ENCODE measurements at places on chromosomes 4 and X.
A peak's percentile ranks its signal among the peaks of the same experiment; 100 is the strongest.

DNA sequence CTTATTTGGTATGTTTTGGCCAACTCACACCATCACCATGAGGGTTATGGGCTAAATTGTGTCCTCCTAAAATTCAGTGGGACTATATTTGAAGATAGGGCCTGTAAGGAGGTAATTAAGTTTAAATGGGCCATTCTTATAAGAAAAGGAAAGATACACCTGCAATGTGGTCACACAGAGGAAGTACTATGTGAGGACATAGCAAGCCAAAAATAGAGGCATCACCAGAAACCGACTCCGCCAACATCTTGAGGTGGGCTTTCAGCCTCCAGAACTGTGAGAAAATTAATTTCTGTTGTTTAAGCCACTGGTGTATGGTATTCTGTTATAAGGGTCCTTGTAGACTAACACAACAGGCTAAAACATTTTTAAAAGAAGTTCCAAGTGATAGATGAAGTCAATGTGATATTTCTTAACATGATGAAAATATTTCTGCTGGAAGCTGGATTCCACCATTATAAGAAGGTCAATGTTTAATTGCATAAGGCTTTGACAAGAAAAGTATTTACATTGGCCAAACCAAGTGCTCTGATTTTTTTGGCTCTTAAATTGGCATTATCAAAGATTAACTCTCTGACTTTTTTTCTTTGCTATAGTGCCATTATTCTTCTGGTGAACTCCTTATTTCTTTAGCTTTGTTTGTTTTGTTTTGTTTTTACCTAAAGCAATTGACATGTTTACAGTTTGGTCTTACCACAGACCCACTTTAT, 540.9 kb downstream of the PPARGC1A start:
- DNase-seq = no peak

DNA sequence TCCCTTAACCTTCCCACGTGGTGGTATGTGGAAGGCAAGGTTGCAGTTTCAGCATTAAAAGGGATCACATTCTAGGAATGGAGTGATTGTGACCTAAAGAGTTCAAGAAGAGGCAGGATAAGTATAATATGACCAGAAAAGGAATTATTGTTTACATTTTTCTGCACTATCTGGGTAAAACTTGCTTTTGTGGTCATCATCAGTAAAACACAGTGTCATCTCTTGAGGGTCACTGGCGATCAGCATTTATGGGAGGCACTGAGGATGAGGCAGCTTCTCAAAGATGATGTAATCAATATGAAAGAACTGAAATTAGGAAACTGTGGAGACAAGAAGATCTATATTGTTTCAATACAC, 88.7 kb downstream of the CFAP299 start:
- no peak for DNase-seq

GRCh38 chr4:167826281-167826680, 266.1 kb upstream of the ANXA10 start:
- peak; percentile 9 for DNase-seq

DNA sequence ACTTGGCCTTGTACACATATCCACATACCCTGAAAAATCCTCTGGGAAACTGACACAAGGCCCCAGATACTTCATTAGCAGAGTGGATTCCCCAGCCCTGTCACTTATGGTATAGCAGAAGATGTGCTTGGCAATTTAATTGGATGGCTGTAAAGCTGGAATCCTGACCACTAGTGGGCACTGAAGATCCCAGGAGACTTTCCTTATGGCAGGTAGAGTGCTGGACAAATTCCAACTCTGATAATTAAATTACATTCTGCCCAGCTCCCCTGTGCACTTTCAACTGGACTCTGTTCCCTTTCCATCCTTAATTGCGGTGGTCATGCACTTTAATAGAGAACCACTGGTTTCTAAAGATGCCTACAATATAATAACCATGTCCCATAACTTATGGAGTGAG, 119.8 kb downstream of the DCK start:
- no peak for DNase-seq

DNA sequence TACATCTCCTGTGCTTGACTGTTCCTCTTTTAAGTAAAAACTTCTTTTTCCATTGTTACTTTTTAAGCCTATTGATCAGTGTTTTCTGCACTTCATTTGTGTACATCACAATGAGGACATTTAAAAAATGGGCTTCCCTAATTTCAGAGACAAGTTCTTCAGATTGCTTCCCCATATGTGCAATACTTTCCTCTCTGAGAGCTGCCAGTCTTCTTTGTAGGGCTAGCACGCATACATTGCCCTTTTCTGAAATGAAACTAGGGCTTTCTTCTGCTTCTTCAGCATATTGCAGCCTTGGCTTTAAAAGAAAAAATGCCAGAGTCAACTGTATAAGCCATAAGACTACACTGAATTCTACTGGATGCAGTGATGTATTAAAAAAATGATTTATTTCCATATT, 37.8 kb downstream of the FAT4 start:
- no peak for DNase-seq

DNA sequence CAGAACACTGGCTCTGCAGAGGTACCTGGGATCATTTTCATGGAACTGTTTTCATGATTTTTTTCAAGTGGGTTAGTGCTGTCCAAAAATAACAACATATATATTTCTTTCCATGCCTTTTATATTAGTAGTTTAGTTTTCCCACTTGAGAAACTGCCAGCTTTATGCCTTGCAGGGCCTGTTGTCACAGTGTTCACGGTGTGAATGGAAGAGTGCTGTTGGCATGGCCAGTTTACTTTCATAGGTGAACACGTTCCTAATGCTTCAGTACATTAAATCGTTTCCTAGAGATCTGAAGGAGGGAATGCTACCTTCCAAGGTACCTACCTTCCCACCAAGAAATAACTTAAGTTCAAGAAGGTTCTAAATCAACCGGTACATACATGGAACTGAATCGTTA, 12.6 kb downstream of the DOCK11 start:
- no peak for DNase-seq

DNA sequence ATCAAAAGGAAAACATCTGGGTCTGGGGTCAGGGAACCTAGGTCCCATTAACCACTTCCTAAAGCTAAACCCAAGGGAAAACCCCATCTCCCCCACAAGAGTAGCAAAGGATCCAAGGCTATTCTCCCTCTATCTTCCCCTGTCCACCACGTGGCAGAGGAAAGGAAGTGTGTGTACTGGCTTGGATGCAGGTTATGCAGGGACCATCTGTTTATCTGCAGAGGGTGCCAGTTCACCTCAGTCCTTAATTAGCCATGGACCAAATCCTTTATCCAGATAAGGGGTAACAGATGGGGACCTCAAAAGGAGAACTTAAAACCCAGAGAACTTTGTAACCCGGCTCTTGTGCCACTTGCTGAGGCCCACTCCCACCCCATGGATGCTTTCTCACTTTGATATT, 135.3 kb downstream of the ZNF518B start:
- DNase-seq = no peak

DNA sequence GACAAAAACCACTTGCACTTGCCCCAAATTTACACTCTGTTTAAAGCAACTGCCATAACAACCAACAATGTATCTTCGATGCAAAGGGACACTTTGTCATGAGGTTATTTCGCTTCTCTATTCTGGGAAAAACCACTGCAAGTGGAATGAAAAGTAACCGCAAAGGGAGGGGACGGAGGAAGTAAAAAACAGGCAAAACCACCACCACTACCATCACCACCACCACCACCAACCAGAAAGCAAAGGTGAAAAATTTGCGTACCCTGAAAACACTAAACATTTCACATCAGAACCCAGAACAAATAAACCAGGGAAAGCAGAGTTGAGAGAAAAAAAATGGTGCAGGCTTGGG, 1.2 kb upstream of the N4BP2 start:
- no peak for DNase-seq

DNA sequence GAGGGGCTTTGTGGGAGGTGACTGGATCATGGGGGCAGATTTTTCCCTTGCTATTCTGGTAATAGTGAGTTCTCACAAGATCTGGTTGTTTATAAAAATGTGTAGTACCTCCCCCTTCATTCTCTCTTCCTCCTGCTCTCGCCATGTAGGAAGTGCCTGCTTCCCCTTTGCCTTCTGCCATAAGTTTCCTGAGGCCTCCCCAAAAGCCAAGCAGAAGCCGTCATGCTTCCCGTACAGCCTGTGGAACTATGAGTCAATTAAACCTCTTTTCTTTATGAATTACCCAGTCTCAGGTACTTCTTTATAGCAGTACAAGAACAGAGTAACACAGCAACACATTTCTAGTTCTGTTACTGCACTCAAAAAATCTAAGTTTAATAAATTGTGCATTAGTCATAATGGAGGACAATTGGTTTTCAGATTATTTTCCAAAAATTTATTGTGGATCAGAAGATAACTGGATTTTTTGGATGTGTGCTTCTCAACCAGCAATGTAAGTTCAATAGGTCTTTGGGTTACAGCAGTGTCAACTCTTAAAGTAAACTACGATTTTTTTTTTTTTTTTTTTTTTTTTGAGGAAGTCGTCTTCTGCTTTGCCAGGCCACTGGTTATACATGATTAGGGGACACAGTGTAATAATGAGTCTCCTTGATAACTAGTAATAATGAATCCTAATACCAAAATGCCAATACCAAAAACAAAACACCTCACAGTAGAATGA, 69.9 kb downstream of the CHIC2 start:
- no peak for DNase-seq

DNA sequence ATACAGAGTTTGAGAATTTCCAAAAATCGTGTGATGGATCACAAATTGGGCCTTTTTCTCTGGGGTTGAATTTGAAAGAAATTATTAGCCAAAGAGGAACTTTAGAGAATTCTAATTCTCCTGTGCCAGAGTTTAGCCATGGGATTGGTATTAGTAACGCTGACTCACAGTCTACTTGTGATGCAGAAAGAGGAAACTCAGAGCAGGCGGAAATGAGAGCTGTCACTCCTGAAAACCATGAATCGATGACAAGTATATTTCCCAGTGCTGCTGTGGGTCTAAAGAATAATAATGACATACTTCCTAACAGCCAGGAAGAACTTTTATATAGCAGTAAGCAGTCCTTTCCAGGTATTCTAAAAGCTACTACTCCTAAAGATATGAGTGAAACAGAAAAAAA, 64.9 kb downstream of the N4BP2 start:
- peak; percentile 88 for DNase-seq

- no peak for DNase-seq
These were observed 226.3 kb downstream of the KCNIP4 start for GRCh38 chr4:21722157-21722839.

DNA sequence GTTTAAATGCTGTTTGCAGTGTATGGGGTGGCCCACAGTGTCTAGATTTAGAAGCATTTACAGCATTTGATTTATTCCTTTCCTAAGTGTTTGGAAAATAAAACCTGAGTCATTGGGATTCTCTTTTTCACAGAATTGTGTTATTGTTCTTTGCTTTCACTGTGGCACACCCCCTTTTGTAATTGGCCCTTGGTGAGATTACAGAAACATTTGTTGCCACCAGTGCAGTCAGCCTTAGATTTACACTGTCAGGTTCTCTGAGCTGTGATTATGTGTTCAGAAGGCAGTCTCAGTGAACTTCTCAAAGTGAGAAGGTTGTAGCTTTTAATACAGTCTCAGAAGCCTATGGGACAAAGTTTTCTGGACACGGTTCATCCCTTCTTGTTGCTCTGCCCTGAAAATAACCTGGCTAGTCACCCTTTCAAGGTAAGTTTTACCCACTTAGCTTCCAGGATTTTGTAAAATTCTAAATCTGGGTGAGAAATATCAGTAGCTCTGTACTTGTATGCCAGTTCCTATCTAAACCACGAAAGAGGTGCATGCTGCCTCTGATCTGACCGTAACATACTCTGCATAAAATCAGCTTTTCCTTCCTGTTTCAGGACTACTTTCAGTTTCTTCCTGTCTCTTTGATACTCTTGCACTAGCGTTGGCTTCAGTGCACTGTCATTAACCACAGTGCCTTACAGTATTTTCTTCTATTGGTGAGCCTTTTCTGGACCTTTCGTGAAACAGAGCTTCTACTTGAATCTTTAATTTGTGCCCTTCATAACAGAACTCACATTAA, 12.6 kb downstream of the RUFY3 start:
- peak; percentile 55 for DNase-seq

DNA sequence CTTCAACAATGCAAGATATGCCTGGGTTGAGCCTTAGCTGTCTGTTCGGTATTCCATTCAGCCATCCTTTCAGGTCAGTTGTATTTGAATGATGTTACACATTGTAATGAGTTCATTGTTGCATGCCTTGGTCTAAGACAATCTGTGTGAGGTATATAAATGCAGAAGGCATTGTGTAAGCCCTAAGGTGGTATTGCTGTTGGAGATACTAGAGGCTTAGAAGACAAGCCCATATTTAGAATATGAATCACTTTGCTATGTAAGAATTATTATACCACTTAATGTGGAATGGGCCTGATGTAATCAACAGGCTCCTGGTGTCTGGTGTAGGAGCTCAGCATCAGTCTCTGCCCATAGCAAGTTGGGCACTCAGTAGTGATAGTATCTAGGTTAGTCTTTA, 473.4 kb upstream of the GNPDA2 start:
- no peak for DNase-seq

- no peak for DNase-seq
These were observed 27.9 kb upstream of the PAPSS1 start for GRCh38 chr4:107747748-107748486.

DNA sequence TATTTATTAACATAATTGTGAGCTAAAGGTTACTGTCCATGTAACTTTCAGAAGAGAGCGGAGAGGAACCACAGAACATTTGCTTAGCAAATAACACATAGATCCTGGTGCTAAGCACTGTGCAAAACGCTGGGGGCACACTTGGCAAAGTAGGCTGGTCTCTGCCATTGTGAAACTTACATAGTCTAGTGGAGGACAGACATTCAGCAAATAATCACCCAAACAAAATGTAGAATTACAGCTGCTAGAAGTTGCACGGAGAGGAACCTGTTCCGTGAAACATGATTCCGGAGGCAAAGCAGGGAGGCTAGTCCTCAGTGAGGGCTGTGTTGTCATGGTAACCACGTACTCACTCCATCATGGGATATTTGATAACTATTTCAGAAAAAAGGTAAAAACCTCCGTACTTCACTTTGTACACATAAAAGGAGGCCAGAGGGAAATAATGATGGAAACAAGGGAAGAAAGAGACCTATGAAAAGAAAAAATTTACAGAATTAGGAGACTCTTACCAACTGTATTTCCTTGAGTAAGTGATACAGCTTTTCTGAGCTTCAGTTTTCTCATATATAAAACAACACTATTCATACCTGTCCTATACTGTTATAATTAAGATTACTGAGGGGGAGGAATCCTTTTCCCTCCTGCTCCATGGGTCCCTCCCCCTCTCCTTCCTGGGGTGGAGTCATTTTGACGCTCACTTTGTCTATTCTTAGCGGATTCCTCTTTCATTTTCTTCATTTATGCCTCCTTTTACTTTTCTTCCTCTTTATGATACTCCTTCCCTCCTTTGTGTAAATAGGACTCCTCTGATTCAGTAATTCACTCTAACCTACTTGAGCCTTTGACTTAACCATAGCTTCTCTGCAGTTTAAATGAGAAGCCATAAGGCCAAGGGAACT, 825 bp upstream of the RASGEF1B start:
- peak; percentile 32 for DNase-seq

GRCh38 chrX:77440330-77440729, 6.9 kb upstream of the FGF16 start:
- no peak for DNase-seq

DNA sequence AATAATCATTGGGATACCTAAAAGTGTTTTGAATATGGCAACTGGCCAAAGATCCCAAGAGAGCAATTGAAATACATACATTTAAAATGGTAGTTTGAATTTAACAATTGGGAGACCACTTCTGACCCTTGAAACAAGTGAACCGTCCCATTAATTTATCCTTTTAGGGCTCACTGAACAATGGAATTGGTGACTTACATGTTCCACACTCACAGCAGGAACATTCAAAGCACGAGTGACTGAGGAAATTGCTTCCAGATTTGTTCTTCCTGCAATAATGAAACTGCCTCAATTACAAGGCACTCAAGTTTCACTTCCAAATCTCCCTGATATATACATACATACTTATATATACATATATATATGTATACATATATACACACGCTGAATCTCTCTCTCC, 20.6 kb downstream of the SLC39A8 start:
- peak; percentile 14 for DNase-seq
